ENCODE measurements at places on chromosomes 5 and 9.

DNA sequence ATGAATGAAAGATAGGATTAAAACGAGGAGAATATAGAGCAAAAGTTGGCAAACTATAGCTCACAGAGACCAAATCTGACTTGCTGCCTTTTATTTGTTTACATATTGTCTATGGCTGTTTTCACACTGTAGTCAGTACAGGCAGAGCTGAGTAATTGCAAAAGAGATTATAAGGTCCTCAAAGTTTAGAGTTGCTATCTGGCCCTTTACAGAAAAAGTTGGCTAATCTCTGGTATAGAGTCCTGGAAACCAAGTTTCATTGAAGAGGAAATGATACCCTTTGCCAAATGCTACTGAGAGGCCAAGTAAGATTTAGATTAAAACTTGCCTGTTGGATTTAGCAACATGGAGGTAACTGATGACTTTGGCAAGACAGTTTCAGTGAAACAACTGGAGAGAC lies 36.0 kb downstream of the LYRM7 start:
- DNase-seq, result no peak

GRCh38 chr5:60323596-60323995 lies 376.4 kb downstream of the DEPDC1B start:
- DNase-seq, result no peak

DNA sequence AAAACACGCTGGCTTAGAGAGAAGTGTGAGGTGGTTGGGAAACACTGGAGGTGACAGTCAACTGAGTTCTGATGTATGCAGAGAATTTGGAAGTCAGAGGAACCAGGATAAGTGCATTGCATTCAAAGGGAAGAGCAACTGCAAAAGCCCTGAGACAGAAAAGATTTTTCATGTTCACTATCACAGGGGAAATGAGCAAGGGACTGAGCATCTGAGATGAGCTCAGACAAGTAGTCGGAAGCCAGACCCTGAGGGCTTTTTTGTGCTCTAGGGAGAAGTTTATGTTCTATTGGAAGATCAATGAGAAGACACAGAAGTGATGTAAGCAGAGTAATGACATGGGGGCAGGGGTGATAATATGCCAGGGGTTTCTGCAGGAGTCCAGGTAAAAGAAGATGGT lies 97.5 kb downstream of the HTR4 start:
- DNase-seq, result no peak

DNA sequence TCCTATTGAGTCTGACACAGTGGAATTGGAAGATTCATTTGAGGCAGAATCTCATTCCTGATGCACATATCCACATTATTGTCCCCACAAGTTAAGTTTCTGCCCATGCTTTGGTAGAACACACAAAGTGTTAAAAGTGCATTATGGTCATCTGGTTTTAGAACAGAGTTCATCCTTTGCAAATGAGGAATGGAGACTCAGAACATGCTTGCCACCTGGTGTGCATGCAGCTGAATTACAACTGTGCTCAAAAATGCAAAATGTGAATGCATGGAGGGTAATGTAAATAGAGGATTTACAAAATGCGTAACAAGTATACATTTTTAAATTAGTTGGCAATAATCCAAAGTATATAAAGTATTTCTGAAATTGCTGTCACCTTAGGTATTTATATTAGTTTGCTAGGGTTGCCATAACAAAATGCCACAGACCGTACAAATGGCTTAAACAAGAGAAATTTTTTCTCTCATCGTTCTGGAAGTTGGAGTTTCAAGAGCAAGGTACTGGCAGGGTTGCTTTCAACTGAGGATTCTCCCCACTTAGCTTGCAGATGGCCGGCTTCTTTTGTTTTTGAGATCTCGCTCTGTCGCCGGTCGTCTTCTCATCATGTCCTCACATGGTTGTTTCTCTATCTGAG lies 671.1 kb downstream of the TAF11L14 start:
- DNase-seq, result no peak

GRCh38 chr9:88218726-88219125 lies 80.5 kb upstream of the SPATA31C2 start:
- no peak for DNase-seq

DNA sequence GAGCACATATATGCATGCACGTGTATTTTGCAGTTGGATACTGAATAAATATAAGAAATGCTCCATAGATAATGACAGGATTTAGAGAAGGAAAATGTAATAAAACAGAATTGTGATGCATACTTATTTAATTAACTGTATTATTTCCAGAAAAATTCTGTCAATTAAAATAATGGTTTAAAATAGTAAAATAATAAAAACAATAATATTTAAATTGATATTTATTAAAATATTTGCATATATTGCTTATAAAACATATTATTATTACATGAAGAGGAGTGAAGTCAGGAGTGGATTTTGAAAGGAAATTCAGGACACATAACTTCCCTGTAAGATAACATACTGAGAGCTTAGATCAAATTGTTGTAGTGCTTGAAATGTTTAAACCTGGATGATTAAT lies 21.4 kb upstream of the EDIL3 start:
- no peak for DNase-seq

GRCh38 chr9:97570899-97571298 lies 62.3 kb downstream of the TSTD2 start:
- DNase-seq, result peak; percentile 93

GRCh38 chr5:36252722-36253365 lies 11.1 kb upstream of the NADK2 start:
- DNase-seq, result no peak

DNA sequence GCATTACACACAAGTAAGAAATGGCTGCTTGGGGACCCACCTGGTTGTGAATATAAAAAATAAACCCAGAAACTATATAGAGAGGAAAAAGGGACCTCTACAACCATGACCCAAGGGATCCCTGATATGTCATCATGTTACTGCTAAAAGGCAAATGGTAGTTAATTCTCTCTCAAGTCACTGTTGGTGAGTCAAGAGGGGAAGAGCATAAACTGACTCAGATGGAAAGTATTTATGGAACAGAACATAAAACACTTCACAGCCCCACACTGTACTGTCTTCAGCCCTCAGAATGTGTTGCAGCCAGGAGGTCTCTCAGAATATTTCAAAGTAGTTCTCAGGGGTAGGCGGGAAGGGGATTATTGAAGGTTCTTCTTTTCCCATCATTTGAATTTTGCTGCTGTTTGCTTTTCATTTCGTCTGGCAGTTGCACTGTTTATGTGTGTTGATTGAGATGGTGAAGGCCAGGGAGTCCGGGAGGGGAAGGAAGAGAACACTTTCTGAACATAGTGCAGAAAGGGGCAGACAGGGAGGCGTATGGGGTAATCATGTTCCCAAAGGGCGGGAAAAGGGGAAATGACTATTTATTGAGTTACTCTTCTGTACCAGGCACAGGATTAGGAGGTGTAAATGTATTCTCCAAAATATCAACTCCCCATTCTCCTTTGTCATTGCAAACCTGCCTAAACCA lies 85.5 kb downstream of the TEK start:
- DNase-seq, result no peak
